Regular cardiac myocyte (primary cell): ENCODE measurements at places on chromosomes 6 and 20. TPM values are rescaled to one million over a fixed set of nuclear protein-coding genes. Genes with fewer than 3 reads are reported as not detected.

The SLC32A1 gene
- total RNA-seq: under 0.01 TPM in 1 of 2 replicates, not detected in the other

The METTL24 gene
- total RNA-seq: under 0.01 and 0.85 TPM in 2 replicates

The BNIP5 gene
- total RNA-seq: not detected in 2 replicates

The KHDRBS2 gene
- not detected in 2 replicates for total RNA-seq

The WFDC10B gene
- total RNA-seq: not detected in 2 replicates

The SAYSD1 gene
- 10.5 and 15.2 TPM in 2 replicates for total RNA-seq

The NKAPL gene
- total RNA-seq: 2.1 and 3.1 TPM in 2 replicates

The HLA-DRB5 gene
- 0.28 TPM in 1 of 2 replicates, not detected in the other for total RNA-seq

The PHACTR1 gene
- 0.19 and 0.56 TPM in 2 replicates for total RNA-seq

The LINC00237 gene
- not detected in 2 replicates for total RNA-seq

The FYN gene
- total RNA-seq: 63.5 and 118 TPM in 2 replicates

The SPATA25 gene
- total RNA-seq: 0.19 and 0.28 TPM in 2 replicates

The TREML4 gene
- not detected in 2 replicates for total RNA-seq

The ATAT1 gene
- 2.0 and 3.6 TPM in 2 replicates for total RNA-seq

The OPN5 gene
- not detected in 2 replicates for total RNA-seq

The CST4 gene
- 0.77 and 1.7 TPM in 2 replicates for total RNA-seq

The GRM4 gene
- under 0.01 TPM in 1 of 2 replicates, not detected in the other for total RNA-seq

The CNKSR3 gene
- total RNA-seq: 2.5 and 2.7 TPM in 2 replicates

The NKAIN2 gene
- under 0.01 TPM in 1 of 2 replicates, not detected in the other for total RNA-seq

The MED23 gene
- total RNA-seq: 28.9 and 34.4 TPM in 2 replicates

The SLC4A11 gene
- total RNA-seq: 0.38 and 0.85 TPM in 2 replicates

The HLA-F gene
- 3.8 and 16.3 TPM in 2 replicates for total RNA-seq

The CRISP2 gene
- total RNA-seq: not detected in 2 replicates

The SCAF8 gene
- total RNA-seq: 25.4 and 25.7 TPM in 2 replicates

The SLC35D3 gene
- under 0.01 TPM in 1 of 2 replicates, not detected in the other for total RNA-seq

The AAR2 gene
- total RNA-seq: 20.0 and 22.4 TPM in 2 replicates

The ADIG gene
- not detected in 2 replicates for total RNA-seq

The ADGRG6 gene
- 1.3 and 2.8 TPM in 2 replicates for total RNA-seq

The ZNF133 gene
- total RNA-seq: 19.2 and 25.4 TPM in 2 replicates

The TTK gene
- 6.2 and 37.6 TPM in 2 replicates for total RNA-seq

The MYCT1 gene
- 19.7 and 22.2 TPM in 2 replicates for total RNA-seq

The VSX1 gene
- not detected in 2 replicates for total RNA-seq

The TRERF1 gene
- 2.0 and 2.9 TPM in 2 replicates for total RNA-seq

The C20orf204 gene
- total RNA-seq: 0.77 and 0.85 TPM in 2 replicates

The L3MBTL3 gene
- 13.2 and 15.5 TPM in 2 replicates for total RNA-seq

The SLC17A1 gene
- total RNA-seq: not detected in 2 replicates

The UBD gene
- total RNA-seq: not detected in 2 replicates

The AFDN gene
- 32.2 and 54.1 TPM in 2 replicates for total RNA-seq

The PGC gene
- total RNA-seq: not detected in 2 replicates

The PM20D2 gene
- total RNA-seq: 3.1 and 4.6 TPM in 2 replicates

The ZNF184 gene
- total RNA-seq: 6.9 and 7.3 TPM in 2 replicates

The JAG1 gene
- 101 and 117 TPM in 2 replicates for total RNA-seq

The CLVS2 gene
- not detected in 2 replicates for total RNA-seq

The NFS1 gene
- 26.5 and 28.0 TPM in 2 replicates for total RNA-seq

The PAK5 gene
- not detected in 2 replicates for total RNA-seq

The GPR63 gene
- total RNA-seq: 0.28 and 0.38 TPM in 2 replicates

The MROH8 gene
- 0.38 and 0.56 TPM in 2 replicates for total RNA-seq

The SLC22A3 gene
- 1.7 and 2.3 TPM in 2 replicates for total RNA-seq

The PRPH2 gene
- total RNA-seq: 0.58 and 0.85 TPM in 2 replicates

The LY6G5C gene
- total RNA-seq: 0.38 and 1.7 TPM in 2 replicates
